NCI-H1436 (cell line): ENCODE measurements at places on chromosomes 12 and 14.

- DNase-seq = no peak
Measured at GRCh38 chr12:56398324-56398723, 35.7 kb upstream of the APOF start.

GRCh38 chr12:32191445-32191844, 84.8 kb downstream of the BICD1 start:
- DNase-seq = no peak

- peak; percentile 12 for DNase-seq
Measured at GRCh38 chr14:71319666-71320065, 412.4 kb downstream of the PCNX1 start.

DNA sequence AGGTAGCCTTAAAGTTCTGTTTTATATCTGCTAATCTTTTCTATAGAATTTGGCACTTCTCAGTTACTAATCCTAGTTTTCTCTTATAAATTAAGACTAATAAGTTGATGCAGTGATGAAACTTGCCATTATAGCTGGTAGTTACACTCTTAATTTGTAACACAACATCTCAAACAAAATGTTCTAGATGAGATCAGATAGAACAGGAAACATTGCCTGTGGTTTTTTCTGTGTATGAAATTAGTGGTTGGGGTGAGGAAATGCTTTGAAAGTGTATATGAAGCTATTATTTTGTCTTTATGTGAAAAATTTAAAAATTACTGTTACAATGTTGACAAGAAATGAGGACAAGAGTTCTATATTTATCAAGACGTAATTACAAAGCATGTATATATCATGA, 91.9 kb downstream of the PCNX1 start:
- no peak for DNase-seq

DNA sequence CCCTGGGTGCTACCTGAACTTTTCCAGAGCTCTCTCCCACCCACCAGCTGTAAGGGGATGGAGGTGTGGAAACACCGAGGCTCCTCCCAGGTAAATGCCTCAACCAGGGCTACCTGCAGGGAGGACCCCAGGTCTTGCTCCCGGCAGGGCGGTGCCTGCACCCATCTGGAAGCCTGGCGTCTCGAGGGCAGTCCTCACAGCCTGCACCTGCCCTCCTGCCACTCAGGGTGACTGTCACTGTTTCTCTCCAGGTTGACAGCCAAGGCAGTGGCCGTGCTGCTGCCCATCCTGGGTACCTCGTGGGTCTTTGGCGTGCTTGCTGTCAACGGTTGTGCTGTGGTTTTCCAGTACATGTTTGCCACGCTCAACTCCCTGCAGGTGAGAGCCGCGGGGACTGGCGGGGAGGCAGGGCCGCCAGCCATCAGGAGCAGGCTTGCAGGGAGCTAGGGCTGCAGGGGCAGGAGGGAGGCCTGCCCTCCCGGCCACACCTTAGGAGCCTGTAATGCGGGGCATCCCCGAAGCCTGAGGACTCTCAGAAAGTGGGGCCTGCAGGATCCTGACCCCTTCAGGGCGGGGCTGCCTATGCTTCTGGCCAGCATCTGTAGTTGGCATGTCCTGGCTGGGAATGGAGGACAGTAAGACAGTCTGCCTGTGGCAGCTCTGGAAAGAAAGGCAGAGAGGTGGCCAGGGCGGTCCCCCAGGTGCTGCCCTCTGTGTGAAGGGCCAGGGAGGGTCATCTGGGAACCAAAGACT, 182.3 kb downstream of the ADGRD1 start:
- DNase-seq = no peak

GRCh38 chr14:80211153-80212022, at the start of gene DIO2:
TSS of gene DIO2 (minus strand) at chr14:80211504. CDS start at chr14:80211472, 32 bp downstream.
- no peak for DNase-seq

- DNase-seq = no peak
Measured at GRCh38 chr14:68808696-68809480, 16.0 kb upstream of the ZFP36L1 start.

GRCh38 chr14:64504310-64504896, at the start of gene ZBTB1:
TSS of gene ZBTB1 (plus strand) at chr14:64504770. CDS start at chr14:64521505, 16,735 bp downstream.
- DNase-seq = peak; percentile 57

GRCh38 chr12:44029194-44029593, 193.3 kb downstream of the TMEM117 start:
- DNase-seq = no peak
